Glomerular endothelial cell (primary cell): ENCODE measurements at places on chromosomes 5 and 9.
A peak's percentile ranks its signal among the peaks of the same experiment; 100 is the strongest.

DNA sequence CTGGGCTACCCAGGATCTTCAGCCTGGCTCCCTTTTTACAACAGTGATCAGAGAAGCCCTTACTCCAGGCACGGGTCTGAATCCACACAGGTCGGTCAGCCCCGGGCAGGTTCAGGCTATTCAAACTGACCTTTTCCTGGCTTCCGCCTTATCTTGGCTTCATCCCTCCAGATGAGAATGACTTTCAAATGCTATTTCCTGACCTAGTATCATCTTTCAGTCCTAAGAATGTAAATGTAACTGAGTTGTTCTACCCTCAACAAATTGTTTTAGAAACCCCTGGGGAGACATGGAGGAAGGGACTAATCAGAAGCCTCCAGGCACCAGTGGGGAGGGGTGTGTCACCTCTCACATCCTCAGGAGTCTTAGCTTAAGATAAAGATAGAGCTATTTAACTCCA lies 213.2 kb downstream of the EPB41L4A start:
- DNase-seq, result no peak

DNA sequence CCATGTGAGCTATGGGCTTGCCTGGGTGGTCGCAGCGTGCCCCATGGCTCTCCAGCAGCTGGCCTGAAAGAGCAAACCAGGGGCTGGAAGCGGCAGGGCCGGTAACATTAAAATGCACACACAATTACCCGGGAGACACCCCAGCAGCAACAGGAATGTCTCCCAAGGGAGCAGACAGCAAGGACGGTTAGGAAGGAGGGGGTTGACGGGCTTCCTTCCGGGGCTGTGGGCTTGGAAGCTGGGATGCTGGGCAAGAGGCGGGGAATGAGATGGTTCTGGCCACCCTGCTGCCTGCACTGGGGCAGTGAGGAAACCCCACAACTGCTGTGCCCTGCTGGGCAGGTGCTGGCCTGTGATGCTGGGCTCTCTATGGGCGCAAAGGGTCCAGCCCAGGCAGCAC lies 71.8 kb upstream of the ADAMTS2 start:
- DNase-seq, result no peak

- no peak for DNase-seq
Measured at GRCh38 chr5:152505442-152506042, 100.5 kb upstream of the NMUR2 start.

GRCh38 chr5:76952795-76953536 lies at the start of gene CRHBP:
Gene CRHBP, plus strand, starts transcription at chr5:76953045. Its CDS starts 90 bp downstream, at chr5:76953135.
- no peak for DNase-seq

GRCh38 chr9:86036555-86036954 lies 62.8 kb downstream of the GOLM1 start:
- no peak for DNase-seq

- no peak for DNase-seq
Measured at GRCh38 chr9:126605792-126606482, 7.8 kb upstream of the LMX1B start.

DNA sequence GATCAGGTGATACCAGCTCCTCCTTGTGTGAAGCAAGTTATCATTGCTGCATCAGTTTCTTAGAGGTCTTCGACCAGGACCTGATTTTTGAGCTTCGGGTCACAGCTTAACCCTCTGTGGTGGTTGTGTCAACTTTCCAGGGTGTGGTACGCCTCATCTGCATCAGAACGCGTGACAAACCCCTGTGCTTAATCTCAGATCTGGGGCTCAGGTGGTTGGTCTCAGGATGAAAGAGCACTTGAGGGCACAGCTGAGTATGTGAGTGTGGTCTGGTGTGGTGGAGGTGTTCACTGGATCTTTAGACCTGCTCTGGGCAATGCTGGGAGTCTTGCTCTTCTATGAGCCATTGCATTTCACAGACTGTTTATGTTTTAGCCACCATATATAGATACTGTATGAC lies 64.1 kb downstream of the OSTF1 start:
- no peak for DNase-seq

DNA sequence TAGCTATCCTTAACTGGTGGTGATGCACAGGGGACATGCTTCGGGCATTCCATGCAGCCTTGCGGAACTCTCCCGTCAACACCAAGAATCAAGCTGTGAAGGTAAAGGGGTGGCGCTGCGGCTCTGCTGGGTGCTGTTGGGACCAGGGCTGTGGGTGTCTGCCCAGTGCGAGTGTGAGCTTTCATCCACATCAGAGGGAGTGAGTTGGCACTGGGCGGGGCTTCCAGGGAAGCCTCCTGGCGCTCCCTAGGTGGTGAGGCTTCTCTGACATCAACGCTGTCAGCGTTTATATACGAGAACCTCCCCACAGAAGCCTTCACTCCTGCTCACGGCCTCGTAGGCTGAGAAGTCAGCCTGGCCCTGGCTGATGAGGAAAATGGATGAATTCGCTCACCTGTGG lies 11.7 kb downstream of the ARPC5L start:
- DNase-seq, result no peak

DNA sequence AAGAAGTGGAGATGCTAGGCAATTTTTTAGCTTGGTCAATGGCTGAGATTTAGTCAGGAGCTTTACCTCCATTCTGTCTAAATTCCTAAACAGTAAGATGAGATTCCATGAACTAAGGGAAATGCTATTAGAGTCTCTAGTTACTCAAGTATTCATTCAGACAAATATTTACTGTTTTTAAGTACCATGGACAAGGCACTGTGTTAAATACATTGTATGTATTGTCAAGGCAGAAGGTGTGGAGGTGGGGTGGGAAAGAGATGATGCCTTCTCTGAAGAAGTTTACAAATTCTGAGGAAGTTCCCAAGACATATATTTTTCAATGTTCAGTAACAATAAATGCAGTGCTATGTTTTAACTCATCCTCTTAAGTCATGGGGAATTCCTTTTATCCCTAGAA lies 459.9 kb upstream of the NMUR2 start:
- DNase-seq, result no peak

DNA sequence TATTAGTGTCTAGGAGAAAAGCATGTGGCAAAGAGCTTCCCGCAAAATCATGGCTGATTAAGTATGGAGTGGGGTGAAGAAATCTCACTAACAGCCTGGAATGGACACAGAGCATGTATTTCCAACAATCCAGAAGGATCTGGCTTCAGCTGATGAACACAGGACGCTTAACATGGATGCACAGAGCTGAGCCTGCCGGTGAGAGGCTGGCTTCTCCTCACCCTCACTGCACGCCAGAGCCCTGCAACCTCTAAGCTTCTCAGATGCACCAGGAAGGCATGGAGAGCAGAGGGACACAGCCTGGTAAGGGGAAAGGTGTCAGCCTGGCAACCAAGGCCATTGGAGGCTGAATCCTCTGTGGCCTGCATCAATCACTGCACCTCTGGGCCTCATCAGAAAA lies 298.5 kb downstream of the TRIM32 start:
- DNase-seq, result no peak

DNA sequence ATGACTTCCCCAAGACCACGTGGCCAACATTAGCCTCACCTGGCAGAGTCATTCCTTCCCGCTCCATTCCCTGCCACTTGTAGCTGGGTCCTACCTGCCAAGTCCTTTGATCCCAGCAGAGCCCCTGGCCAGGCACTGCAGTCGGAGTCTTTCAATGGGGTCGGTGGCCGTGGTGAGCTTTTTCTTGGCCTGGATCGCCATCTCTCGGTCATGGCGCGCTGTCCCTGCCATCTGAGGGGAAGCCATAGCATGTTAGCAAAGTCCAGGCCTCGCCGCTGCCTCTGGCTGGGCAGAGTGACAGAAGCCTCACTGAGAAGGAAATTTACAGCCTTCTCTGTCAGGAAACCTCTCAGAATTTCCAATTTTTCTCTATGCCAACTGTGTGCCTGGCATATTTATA lies 17.5 kb downstream of the CAPSL start:
- no peak for DNase-seq

DNA sequence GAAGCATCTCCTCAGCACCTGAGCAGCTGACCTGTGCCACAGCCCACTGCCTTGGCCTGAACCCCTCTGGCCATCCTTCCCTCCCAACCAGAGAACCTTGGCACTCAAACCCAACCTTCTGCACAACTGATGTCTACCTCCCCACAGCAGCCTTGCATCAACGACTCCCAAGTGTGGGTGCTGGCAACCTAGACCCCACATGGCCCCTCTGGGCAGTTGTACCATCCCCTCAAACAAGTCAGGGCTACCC lies 10.3 kb downstream of the SEPTIN8 start:
- DNase-seq, result no peak

GRCh38 chr5:73858054-73858453 lies 232.1 kb downstream of the ARHGEF28 start:
- DNase-seq, result no peak

DNA sequence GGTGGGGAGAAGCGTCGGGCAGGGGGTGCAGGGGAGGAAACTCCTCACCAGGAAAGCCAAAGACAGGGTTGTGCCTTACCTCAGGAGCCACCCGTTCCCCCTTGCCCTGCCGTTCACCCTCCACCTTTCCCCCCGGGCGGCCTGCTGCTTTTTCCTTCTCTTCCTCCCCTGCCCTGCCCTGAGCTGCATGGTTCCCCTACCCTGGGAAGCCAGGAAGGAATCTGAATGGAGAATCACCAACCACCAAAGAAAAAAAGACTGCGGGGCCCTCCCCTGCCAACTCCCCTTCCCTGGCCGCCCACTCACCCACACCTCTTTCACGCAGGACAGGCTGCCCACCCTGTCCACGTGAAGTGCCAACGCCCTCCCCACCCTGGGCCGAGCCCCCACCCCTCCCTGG lies 820 bp upstream of the NFX1 start:
- DNase-seq, result no peak

DNA sequence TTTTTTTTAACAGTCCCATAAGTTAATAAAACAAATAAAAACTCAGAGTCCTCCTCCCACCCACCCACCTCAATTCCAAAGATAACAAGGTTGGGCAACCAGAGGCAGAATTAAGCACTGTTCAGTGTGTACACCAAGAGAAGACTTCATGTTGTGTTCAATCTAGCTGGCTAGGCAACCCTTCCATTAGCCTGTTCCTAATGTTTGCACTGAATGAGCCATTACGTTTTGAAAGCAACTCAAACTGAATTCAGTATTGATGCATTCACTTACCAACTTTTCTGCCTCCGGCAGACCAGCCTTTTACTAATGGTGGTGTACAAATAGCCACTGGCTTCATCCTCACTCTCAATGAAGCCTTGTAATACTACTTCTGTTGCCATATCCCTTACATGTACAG lies 47.5 kb downstream of the PBX3 start:
- no peak for DNase-seq

GRCh38 chr9:14323083-14323971 lies 9.4 kb upstream of the NFIB start:
- DNase-seq, result no peak

- DNase-seq, result no peak
Measured at GRCh38 chr9:28287455-28287854, 714.2 kb upstream of the C9orf72 start.

GRCh38 chr5:113163328-113163727 lies 186.7 kb downstream of the DCP2 start:
- DNase-seq, result peak; percentile 29

- no peak for DNase-seq
Measured at GRCh38 chr5:36664766-36665165, 58.4 kb downstream of the SLC1A3 start.

DNA sequence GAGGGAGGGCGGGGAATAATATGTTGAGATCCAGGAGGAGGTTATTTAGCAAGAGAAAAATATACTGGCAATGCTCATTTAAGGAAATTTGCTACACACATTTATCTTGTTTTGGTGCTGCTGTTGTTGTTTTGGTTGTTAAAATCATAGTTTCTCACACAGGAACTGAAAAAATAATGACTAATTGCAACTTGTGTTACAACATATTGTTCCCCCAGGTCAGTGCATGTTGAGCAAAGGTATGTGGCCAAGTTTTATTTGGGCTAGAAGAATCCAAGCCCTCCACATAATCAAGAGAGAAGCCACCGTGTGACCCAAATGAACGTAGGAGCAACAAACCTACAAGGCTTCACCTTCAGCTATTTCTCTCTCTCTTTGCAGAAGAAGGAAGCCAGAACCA lies 220.3 kb upstream of the DAPK1 start:
- DNase-seq, result no peak

DNA sequence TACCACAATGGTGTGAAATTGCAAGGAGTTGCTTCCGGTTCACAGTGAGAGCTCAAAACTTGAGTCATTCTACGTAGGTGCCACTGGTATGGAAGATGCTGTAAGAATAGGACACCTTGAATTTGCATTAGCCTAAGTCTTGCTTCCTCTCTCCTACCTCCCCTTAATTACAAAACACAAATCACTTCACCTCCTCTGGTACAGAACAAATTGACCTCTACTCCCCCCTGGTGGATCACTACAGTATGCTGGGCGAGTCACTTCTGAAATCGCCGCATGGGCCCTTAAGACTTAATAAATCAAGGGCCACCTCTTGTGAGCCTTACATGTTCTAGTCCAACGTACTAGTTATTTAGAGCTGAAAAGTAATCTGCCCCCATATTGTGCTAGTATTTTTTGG lies 145.3 kb upstream of the SMARCA2 start:
- DNase-seq, result no peak

GRCh38 chr5:159969966-159970365 lies 39.0 kb upstream of the TTC1 start:
- DNase-seq, result no peak

DNA sequence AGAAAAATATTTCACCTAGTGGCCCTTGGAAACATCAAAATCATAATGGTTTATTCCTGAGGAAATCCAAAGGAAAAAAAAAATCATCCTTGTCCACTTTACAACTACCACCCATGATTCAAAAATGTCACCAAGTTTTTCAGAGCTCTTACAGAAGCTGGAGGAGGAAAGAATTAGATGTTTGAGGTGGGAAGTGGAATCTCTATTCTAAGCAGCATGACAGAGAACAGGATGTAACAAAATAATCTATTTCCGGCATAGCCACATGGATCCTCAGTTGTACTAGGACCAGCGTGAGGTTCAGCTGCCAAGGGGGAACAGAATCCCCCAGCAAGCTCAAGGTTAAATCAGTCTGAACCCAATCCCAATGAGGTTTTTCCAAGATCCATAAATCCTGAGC lies 40.2 kb downstream of the FBXW11 start:
- DNase-seq, result no peak

DNA sequence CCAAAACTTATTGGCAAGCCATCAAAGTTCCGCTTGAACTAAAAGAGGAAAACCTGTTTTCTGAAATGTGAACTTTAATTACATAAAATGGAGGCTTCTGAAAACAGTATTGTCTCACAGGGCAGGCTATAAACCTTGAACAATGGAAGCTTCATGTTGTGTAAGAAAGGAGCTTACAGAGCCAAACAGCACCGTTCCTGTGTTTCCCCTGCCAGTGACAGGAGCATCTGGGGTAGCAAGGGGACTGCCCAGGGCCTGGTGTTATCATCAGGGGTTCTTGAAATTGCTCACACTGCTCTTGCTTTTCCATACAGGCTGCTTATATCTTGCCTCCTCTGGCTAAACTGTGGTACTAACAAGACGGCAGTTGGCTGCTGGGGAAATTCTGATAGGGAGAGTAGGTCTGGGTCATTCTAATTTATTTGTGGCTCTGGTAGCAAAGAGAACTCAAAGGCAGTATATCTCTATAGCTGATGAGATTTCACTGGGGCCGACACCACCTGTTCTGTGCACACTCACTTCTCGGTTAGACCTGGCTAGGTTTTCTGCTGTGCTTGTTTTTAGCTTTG lies 40.4 kb downstream of the BASP1 start:
- DNase-seq, result no peak
